NCI-H748 treated with DMSO at 0.1 percent for 48 hours (cell line): ENCODE measurements at places on chromosomes 2 and 18.

GRCh38 chr2:136404176-136404575 is 286.2 kb upstream of the CXCR4 start:
- no peak for DNase-seq

DNA sequence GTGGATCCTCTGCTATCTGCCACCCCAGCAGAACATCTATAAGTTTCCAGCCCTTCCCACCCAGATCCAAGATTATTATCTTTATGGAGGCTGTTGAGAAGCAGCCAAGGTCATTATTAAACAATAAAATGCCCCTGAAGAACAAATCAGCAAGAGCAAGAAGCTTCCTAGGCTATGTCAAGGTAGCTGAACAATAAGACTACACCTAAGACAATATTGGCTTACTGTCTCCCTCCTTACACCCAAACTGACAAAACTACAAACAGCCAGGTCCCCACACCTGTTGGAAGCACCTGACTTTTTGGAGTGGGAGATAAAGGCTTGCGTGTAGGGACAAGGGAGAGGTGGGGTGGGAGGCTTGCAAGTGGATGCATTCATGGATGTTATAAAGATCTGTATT is 128.5 kb downstream of the SPTBN1 start:
- no peak for DNase-seq

DNA sequence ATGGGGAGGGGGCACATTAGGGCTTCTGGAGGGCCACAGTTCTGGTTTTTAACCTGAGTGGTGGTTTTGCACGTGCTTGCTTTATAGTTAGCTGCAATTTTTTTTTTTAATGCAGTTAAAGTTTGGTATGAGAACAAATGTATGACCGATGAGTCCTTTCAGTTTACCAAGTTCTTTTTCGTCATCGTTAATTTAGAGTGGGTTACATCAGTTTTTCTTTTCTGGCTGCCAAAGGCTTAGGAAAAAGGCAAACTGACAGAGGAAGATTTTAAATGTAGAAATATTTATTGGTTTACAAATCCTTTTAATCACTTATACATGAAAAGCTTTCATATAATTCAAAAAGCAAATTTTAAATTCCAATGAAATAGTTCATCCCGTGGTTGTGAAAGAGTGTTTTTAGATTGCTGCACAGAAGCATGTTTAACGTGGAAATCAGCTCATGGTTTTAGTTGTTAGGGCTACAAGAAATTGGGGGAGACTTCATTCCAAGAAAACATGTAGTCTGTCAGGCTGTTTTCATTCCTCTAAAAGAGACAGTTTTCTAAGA is 82.9 kb downstream of the MSH2 start:
- DNase-seq = no peak

DNA sequence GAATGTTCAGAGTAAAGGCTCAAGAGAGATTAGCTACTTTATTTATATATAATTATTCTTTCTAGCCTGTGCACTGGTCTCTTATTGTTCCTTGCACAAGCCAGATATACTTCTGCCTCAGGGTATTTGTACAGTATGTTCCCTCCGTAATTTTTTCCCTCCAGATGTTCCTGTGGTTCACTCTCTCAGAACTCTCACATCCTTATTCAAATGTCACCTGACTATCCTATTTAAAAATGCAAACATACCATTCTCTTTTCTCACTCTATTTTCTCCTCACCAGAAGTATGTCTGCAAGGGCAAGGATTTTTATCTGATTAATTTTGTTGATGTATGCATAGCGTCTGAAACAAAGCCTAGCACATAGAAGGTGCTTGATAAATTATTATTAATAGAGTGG is 64.0 kb upstream of the CERS6 start:
- no peak for DNase-seq

DNA sequence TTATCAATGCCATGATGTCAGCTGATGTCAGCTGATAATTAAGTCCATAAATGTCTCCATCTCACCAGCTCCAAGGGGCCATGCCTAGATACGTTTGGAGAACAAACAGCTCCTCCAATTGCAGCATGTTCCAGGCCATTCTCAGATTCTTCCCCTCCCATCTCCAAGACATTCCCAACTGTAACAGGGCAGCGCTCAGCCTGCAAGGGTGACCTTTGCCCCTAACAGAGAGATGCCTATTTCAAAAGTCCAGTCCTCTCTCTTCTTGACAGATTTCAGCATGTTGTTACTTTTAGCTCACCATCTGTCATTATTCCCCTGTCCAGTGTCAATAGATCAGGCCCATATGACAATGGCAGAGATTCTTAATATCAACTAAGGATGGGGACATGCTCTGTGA is 9.9 kb downstream of the PSD4 start:
- no peak for DNase-seq
